NCI-H1105 (cell line): ENCODE measurements at places on chromosomes 7 and 10.

DNA sequence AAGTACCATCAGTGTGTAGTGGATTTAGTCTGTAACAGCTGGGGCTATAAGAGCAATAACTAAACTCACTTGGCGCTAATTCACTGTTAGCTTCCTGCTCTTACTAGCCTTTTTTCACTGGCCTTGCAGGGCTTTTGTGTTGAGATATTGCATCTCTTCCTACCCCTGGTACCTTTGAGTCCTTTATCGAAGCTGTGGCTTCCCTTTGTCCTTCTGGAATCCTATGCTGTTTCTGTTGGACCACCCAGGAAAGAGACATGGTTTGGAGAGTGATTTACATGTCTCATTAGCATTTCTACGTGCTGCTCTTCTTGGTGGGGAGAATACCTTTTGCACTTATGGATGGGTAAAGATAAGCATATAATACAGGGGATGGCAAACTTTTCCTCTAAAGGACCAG lies 103.8 kb downstream of the MLLT10 start:
- DNase-seq = no peak

- no peak for DNase-seq
These were observed 93.9 kb downstream of the PDGFA start for GRCh38 chr7:425794-426188.

DNA sequence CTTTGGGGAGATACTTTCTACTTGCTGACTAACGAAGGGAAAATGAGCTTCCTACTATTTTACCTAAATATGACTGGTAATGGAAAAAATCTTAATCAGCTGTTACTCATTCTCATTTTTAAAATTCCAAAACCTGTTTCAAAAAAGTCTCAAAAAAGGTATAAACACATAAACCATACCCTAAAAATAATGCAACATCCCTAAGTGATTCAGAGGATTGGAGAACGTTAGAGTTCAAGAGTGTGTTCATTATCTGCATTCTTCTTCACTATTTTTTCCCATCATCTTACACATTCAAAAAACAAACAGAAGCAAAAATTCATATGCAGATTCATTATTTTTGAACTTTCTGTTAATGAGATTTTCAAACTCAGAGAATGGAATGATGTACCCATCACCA lies 150.4 kb upstream of the GNAI1 start:
- DNase-seq = no peak

DNA sequence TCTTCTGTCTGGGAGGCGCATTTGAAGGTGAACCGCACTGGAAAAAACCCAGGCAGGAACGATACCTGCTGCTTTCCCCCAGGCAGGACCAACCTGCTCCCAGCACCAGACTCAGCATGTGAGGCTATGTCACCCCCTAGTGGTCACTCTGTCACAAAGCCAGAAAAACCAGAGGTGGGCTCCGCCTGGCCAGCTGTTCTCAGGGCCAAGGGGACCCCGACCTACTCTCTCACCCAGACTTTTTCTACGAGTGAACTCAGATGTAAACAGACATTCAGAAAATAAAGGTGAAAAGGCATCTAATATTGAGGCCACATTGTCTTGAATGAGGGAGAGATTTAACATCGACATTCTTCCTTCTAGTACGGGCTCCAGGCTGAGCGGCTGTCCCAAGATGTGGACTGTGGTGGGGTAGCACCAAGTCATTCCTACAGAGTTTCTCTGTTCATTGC lies 117.3 kb downstream of the PRKAG2 start:
- DNase-seq = peak; percentile 48

DNA sequence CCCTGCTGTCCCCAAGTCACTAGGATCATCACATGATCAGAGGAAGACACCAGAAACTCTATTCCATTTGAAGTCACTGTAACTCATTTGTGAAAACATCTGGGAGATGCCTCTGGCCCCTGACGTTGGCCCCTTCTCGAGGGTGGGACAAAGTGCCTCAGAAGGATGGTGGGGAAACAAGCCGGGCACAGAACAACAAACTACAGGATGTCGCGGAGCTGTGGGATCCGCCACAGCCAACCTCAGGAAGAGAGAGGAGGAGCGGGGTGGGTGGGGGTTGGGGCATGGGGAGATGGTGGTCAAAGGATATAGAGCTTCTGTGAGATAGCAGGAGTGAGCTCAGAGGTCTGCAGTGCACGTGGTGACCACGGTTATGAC lies 265.6 kb upstream of the TCERG1L start:
- DNase-seq = no peak

GRCh38 chr7:48173756-48174382 lies 2.6 kb downstream of the ABCA13 start:
- DNase-seq = no peak

DNA sequence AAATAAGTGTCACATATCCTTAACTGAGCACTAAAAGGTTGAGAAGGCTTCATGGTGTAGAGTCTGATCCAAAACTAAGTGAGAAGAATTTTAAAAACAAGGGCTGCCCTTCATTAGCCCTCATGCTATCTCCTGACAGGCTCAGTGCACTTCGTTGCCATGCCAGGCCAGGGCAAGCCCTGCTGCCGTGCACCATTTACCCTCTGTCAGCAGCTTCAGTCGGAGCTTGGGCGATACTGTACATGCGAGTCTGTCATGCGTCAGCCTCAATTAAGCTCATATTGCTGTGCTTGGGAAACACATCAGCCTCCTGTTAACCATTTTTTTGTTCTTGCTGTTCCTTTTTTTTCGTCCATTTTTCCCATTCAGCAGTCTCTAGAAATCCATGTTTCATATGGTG lies 166.6 kb downstream of the VTI1A start:
- DNase-seq = no peak

- DNase-seq = no peak
These were observed 357.1 kb downstream of the SEMA3D start for GRCh38 chr7:84829719-84830118.

DNA sequence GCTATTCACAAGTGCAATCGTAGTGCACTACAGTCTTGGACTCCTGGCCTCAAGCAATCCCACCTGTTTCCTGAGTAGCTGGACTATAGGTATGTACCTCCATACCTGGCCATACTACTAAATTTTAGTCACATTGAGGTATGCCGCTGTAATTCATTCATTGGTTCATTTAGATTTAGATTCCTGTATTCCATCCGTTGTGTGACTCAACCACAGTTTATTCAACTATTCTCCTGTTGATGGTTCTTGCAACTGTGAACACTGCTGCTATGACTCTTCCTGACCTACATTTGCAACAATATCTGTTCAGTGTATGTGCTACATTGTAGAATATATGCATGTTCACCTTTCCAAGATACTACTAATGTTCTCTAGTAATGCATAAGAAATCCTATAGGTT lies 8.0 kb upstream of the ZCCHC24 start:
- no peak for DNase-seq

GRCh38 chr10:8600192-8600591 lies 545.7 kb downstream of the GATA3 start:
- no peak for DNase-seq

- no peak for DNase-seq
These were observed 108.4 kb upstream of the NPY start for GRCh38 chr7:24175603-24176002.

DNA sequence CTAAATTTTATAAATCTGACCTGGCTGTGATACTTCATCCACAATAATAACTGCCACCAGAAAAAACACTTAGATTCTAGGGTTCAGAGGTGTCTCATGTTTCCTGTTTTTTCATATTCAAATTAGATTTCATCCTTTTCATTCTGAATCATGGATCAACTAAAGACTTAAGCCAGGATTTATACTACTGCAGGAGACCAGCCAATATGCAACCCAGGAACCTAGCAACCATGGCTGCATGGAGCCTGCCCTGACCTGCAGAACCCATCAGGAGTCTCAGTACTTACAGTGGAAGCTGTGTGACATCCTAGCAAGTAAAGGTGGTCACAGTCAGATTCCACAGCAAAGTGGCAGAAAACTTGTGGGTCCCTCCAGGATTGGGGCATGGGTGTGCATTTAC lies 40.5 kb upstream of the RNF148 start:
- DNase-seq = no peak

DNA sequence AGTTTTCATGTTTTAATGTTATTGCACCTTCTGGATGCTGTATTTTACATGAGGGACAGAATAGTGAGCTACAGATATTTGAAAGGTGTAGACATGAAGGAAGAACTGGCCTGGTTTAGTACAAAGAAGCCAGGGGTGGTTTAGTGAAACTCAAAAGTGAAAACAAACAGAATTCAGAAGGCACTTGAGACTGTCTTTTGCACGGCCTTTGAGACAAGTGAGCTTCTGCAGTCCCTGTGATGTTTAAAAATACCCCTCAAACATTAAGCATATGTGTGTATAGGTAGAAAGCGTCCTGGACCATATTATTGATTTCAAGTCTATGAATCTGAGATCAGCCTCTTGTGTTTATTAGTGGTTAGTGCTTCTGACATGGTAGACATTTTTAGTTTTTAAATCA lies 118.9 kb downstream of the CDK14 start:
- DNase-seq = no peak

GRCh38 chr10:73480158-73480557 lies 15.7 kb downstream of the PPP3CB start:
- no peak for DNase-seq

GRCh38 chr10:124100124-124100523 lies 6.7 kb upstream of the CHST15 start:
- no peak for DNase-seq

- no peak for DNase-seq
These were observed 526.4 kb downstream of the KIF20B start for GRCh38 chr10:90227786-90228185.

DNA sequence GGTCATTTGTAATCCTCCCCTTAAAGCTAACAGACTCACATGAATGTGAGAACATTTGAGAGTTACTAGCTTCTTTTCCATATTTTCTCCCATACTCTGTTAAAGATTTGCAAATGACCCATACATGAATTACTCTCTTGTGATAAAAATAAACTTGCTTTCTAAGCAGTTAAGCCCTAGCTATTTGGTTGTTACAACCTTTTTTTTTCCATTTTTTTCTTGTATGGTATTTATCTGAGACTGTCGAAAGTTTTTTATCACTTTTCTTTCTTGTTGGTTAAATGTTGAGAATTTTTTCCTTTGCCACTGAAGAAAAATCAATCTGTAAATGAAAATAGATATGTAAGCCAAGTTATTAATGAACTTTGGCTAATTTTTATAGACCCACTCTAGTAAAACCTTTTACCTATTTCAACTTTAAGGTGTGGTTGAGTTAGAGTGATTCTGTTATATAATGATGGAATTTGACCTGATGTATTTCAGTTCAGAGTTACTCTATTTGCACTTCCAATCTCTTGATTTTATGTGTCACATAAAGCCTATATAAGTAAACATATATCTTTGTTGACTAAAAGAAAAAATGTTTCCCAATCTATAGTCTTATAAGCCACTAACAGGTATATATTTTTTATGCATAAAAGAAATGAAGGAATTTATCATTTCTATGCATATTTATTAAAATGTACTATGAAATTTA lies 19.0 kb upstream of the TMEM229A start:
- no peak for DNase-seq

- DNase-seq = no peak
These were observed 7.2 kb downstream of the CHST15 start for GRCh38 chr10:124086097-124086710.

DNA sequence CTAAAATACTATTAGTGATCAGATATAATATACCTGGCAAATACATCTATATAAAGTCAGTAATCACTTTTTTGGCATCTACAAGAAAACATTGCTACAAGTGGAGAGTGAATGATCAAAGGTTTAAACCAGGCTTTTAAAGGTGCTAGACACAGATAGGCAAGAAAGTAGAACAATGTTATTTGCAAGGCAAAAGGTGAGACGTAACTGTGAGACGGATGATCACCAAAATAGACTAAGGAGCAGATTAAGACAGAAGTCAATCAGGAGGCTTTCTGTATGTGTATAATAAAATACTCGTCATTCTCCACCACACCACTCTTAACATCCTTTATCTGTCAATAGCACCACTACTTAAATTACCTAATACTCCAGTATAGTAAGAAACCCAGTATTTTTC lies 8.3 kb downstream of the ANXA7 start:
- DNase-seq = no peak

GRCh38 chr7:124722292-124722691 lies 43.3 kb downstream of the GPR37 start:
- DNase-seq = no peak

DNA sequence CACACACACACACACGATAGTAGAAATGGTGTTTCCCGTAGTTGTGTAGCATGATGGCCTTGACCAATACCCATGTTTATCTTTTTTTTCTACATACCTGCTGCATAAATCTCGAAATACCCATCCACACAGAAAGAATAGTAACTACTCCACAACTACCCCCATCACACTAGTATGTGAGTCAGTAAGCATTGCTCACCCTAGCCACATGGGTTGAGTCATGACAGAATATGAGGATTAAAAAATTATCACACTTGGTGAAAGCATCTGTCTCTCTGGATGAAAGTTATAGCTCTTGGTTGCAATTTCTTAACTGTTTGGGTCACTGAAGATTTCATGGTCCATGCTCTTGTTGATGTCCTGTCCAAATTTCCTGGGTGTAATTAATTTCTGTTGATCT lies 103.4 kb upstream of the MDFIC start:
- no peak for DNase-seq

DNA sequence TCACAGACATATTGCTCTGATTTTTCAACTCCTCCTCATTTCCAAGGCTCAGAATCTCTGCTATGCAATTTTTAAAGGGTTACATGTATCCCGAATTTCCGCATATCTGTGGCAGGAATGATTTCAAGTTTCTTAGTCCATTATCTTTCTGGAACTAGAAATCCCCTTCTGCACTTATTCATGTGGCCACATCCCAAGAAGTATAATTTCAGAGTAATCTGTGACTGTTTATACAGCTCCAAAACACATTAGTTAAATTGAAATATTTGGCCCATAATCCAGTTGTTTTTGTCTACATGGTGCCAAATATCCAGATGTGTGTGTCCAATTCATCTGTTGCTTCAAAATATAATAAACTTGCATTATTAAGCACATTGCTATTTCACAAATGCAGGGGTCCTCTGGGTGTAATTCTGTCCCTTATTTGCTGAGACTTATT lies 271.2 kb downstream of the ARHGAP12 start:
- DNase-seq = no peak
